Kidney epithelial cell (primary cell): ENCODE measurements at places on chromosomes 6 and 20.

DNA sequence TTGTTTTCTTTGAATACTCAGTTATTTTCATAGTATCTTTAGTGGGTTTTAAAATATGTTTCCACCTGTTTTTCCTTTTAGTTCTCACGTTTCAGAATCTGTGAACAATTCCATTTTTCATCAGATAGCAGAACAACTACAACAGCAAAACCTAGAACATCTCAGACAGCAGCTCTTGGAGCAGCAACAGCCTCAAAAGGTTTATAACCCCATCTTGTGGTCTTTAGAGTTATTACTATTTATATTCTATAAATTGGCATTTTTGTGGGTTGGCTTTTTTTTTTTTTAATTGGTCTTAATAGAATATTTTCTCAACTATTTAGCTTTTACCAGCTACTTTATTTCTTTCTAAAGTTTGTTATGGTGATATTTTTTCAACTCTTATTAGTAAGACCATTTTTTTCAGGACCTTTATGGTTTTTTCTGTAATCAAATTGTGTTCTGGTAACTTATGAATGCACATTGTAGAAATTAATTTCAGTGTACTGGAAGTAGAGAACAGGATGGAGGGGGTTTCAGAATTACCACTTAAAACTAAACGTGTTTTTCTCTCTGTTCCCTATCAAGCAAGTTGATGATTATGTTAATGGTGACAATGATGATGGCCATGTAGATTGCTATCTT, 72.2 kb downstream of the SCAF8 start:
- no peak for DNase-seq

DNA sequence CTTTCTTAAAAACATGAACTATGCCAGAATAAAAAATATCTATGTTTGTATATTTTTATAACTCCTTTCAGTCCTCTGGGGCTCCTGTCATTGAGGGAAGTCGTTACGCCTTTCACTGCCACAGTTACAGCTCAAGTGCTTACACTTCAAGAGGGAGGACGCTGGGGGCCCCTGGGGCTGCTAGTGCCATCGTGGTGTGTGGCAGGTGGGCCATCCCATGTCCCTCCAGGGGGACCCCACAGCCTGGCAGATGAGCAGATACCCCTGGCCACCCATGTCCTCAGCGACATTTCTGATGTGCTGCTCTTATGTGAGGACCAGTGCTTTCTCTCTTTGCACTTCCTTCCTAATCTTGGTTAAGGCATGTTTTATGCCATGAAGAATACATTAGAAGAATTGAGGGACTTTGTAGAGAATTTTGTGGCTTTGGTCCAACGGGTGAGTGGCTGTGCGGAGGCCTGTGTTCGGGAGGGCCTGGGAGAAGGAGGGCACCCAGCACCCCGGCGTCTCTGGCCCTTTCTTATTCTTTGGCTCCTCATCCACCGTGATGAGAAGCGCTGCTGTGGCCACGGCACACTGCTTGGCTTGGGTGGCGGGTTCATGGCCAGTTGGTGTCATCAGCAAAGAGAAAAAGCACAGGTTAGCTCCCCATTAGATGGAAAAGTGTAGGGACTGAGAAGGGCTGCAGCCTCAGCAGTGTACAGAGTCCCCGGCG, 38.3 kb upstream of the SYNJ2 start:
- no peak for DNase-seq

- DNase-seq, result no peak
Observed at GRCh38 chr6:143264379-143264778, 186.1 kb downstream of the ADAT2 start.

DNA sequence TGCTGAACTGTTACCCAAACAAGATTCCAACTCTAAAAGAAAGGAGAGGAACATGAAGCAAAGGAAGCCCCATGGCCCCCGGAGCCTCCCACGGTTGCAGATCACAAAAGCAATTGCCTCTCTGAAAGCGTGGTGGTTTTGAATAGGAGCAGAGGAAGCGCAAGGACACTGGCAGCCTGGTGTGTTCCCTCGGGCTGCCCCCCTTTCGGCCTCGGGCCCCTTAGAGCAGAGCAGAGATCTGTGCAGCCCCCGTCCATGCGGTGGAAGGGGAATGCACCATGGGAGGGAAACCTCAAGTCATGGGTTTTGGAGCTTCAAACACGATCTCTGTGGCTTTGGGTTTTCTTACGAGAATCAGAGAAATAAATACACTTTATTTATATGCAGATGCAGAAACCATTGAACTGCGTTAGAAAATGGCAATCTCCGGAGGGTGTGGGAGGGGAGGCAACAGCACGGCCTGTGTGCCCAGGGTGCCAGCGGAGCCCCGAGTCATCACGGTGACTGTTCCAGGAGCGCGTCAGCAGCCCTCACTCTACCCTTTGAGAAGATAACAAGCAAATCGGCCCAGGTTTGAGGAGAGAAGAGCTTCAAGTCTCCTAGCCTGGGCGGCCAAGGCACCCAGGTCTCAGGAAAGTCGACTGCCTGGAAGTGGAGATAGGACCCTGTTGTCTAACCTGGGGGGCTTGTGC, 20.5 kb downstream of the FOXF2 start:
- no peak for DNase-seq

DNA sequence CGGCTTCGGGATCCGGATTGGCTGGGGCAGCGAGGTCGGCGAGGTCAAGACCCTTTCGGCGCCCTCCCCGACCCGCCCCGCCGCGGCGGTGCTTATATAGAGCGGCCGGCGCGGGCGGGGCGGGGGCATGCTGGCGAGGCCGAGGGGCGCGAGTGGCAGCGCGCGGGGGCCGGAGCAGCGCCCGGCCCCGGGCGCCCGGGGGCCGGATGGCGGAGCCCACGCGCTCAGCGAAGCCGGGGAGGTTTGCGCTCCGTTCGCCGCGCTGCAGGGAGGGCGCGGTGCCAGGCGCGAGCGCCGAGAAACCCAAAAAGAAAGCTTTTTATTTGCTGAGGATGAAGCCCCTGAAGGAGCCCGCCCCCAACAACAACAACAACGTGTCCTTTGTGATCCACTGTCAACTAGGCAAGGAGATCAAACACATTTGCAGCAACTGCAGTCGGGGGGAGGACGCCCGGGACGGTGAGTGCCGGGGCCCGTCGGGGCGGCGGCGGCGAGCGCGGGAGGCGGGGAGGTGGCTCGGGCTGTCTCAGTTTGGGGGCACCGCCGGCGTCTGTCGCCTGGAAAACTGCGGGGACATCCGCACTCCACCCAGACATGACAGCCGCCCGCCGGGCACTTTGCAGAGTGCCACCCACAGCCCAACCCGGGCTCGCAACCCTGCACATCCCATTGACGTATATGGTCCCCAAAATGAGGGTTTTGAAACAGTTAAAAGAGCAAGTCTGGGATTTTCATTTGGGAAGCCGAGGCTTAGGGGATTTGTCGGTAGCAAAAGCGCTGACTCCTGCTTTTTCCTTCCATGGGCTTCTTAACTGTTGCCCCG, 297.3 kb downstream of the PHACTR1 start:
- no peak for DNase-seq
